ENCODE measurements at places on chromosomes 12 and 14.
A peak's percentile ranks its signal among the peaks of the same experiment; 100 is the strongest.

DNA sequence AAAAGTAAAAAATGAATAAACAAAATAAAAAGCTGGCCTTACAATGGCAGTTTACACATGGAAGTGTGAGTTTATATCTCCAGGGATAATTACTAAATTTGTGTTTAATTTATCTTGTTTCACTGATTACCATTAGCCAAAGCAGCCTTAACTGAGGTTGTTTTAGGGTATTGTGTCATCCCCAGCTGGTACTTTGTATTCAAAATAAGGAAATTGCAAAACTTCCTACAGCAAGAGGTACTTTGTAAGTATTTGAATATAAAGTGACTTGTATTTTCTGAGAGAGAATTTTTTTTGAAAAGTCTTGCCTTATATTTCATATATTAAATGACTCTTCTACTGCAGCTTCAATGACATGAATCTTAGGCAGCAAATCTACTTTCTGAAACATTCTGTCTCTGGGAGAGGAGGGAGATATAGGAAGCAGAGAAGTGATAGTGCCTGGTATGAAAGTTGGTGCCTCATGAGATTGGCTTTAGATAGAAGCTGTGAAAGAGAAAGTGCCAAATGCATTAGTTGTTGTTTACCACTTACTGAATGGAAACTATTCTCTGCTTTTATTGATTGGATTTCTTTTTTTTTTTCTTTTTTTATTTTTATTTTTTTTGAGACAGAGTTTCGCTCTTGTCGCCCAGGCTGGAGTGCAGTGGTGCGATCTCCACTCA lies 6.7 kb downstream of the FNTB start:
- DNase-seq = no peak

GRCh38 chr12:110256780-110257431 lies 24.1 kb upstream of the ATP2A2 start:
- no peak for DNase-seq

GRCh38 chr12:32120419-32120818 lies 13.8 kb downstream of the BICD1 start:
- no peak for DNase-seq

DNA sequence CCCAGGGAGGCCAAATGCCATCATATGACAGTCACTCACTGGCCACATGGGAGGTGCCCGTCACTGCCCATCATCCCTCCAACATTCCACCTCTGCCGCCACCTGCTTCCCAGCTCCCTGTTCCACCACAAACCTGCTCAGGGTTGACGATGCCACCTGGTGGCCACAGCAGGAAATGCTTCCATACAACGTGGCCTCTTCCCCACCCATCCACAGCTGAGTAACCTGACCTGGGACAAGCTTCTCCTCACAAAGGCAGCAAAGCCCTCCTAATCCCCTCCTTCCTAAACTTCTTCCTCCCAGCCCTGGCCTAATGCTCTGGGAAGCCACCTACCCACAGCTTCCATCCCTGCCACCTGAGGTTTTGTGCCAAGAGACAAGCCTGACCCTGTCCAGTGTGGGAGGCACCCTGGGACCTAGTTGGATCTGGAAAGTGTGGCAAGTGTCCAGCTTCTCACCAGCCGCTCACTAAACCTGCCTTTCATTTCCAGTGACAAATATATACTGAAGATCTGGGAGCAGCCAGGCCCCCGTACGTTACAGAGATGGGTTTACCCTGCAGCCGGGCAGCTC lies 4.3 kb downstream of the DEGS2 start:
- peak; percentile 28 for DNase-seq

GRCh38 chr12:98786653-98787052 lies 141.6 kb downstream of the APAF1 start:
- DNase-seq = no peak

DNA sequence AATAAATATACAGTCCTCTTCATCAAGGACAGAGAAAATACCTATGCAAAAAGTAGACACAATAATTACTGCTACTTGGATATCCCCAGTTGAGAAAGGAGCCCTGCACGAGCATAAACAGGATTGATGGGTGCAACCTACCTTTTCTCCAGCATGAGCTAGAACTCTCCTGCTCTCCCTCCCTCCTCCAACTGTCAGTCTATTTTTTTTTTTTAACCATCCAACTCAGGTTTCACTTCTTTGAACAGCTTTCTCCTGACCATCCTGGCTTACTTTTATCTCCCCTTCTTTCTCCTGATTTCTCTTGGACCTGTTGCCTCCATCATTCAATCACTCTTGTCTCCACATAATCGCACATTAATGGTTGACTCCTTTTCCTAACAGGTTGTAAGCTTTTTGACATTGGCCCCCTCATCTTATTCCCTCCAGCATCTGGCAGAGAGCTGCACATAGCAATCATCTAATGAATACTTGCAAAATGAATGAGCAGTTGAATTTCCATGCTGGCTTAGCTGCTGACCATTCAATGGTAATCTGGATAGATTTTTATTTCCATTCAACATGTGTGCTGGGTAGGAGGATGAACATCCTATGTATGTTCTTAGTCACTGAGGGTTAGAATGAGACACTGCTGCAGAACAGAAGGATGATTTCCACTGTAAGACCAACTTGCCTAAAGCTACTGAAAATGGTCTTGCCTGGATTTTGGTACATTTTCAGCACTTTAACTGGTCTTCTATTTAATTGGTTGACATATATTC lies 24.4 kb downstream of the MYBPC1 start:
- no peak for DNase-seq

- DNase-seq = no peak
Observed at GRCh38 chr12:645563-646071, 17.6 kb downstream of the NINJ2 start.

GRCh38 chr12:24561882-24562770 lies 386.8 kb downstream of the BCAT1 start:
- DNase-seq = peak; percentile 42

DNA sequence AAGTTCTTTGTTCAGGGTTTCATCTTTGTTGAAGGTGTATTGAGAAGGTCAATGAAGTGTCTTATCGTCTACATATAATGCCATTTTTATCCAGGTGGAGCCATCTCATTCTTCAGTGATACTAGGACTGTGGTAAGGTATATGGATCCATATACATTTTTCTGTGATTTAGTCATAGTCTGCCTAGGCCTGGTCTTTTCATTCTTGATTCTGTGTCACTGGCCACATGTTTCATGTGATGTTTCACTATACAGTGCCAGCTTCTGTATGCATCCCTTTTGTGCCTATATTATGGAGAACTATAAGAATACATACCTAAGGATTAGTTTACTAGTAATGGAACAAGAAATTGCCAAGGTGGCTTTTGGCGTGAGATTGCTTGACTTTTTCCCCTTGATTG lies 40.5 kb downstream of the VEZT start:
- DNase-seq = no peak

- DNase-seq = no peak
Observed at GRCh38 chr12:47314996-47315395, 235.2 kb upstream of the AMIGO2 start.

GRCh38 chr14:100683578-100683977 lies 43.1 kb upstream of the DLK1 start:
- no peak for DNase-seq

- no peak for DNase-seq
Observed at GRCh38 chr14:42508209-42508946, 901.7 kb downstream of the LRFN5 start.

- DNase-seq = no peak
Observed at GRCh38 chr12:6306599-6307220, 3.8 kb upstream of the PLEKHG6 start.

- no peak for DNase-seq
Observed at GRCh38 chr12:99549651-99550050, 97.9 kb upstream of the GARIN6 start.

DNA sequence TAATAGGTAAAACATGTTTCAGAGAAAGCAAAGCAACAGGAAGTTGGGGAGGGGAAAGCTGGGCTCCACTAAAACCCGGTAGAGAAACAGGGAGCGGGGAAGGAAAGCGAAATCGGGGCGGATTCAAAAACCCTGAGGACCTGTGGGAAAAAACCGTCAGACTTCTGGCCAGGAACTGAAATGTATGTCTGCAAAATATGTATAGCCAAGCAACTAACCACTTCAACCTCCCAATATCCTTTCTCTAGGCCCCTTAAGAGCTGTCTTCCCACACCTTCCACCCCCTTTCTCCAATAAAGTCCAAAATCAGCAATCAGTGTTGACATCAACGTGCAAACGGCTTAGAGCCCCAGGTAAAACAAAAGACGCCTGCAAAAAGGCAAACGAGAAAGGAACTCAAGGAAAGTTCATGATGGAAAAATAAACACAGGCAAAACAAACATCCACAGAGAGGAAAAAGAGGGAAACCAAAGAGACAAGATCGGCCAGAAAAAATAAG lies 32.8 kb downstream of the SIX1 start:
- no peak for DNase-seq

DNA sequence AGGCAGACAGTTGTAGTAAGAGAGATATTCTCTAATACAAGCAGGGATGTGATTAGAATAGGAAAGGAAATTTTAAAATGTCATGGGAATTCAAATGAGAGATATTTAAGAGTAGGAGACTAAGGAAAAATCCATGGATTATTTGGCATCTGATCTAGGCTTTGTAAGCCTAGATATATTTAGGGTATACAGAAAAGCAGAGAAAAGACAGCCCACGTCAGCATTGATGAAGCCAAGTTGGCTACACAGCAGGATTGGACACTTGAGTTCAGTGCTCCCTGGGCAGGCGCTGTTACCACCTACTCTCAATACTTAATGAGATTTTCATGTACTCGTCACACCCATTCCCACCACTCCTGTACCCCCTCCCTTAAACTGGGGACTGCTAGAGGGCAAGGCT lies 1.7 kb upstream of the KCNJ8 start:
- DNase-seq = no peak

DNA sequence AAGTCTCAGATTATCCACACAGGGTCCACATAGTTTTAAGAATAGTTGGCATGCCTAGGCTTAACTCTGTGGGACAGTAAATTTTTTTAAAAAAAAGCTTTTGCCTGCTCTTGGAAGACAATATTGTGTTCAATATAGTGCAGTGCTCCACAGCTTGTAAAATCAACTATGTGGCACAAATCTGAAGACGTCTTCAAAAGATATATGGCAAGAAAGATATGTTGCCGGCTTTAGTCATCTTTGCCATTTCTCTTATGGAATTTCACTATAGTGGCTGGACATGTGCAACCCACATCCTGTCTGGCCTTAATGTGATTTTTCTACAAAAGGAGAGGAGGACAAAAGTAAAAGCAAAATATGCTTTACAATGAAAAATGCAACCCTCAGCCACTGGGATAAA lies 90.5 kb downstream of the MGST1 start:
- no peak for DNase-seq

DNA sequence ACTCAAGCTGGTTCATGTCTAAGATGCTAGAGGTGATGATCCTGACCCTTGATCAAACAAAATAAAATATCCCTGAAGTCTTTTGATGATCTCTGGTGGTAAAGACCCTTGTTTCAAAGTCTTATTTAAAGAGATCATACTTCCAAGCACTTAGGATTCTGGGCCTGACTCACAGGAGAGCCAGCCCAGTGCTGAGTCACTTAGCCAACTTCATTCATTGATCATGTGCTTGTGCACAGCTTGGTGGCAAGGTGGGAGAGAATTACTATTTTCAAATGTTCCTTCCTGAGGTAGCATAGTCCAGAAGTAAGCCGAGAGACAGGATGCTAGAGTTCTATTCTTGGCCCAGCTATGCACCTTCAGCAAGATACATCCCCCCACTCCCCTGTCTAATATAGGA lies 40.6 kb downstream of the SCN8A start:
- no peak for DNase-seq

DNA sequence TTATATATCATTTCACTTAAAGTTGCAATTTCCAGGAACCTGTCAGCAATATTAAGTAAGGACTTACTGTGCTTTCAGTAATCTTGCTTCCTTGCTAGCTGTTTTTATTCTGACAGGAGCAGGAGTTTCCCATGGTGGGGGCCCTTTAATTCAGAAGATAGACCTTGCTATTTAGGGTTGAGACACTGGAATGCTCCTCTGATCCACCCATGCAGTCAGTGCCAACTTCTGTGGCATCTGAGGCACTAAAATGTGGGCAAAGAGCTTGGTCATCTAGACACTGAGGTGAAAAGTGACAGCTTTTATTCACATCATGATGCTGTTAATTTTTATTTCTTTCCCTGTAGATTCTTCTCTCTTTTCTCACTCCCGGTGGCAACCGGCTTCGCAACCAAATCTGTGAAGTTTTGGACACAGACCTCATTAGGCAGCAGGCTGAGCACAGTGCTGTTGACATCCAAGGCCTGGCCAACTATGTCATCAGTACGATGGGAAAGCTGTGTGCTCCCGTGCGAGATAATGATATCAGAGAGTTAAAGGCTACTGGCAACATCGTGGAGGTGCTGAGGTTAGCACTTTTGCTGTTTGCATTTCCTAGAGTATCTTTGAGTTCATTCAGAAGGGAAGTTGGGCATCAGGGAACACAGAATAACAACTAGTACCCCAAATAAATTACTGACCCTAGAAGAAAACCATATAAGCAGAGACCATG lies 18.8 kb downstream of the TCP11L2 start:
- DNase-seq = no peak

DNA sequence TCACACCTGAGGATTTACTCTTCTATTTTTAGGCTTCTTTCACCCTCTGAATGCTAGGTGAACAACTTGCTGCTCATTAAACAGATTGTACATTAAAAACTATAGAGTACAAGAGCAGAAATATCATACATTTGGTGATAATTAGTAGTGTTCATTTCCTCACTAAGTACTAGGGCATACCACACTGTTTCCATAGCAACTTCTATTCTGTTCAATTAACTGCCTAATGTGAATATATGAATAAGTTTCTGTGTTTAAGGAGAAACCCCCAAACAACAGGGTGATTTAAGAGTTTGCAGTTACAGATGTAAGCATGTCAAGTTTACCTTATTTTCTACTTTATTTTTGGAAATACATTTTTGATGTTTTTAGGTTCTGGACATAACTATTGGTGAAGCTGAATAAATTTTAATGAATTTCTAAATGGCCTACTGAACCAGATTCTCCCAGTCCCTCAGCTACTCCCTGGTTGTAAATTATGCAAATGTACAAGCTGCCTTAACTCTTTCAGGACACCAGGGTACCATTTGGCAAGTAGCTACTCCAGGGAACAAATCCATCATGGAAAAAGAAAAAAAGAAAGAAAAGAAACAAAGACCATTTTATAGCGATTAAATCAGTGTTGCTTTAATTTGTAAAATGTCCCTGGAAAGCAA lies 199.8 kb upstream of the NAV3 start:
- no peak for DNase-seq

GRCh38 chr12:30041096-30041495 lies 257.4 kb upstream of the TMTC1 start:
- DNase-seq = no peak

- DNase-seq = no peak
Observed at GRCh38 chr12:59651229-59651920, 55.5 kb downstream of the SLC16A7 start.

DNA sequence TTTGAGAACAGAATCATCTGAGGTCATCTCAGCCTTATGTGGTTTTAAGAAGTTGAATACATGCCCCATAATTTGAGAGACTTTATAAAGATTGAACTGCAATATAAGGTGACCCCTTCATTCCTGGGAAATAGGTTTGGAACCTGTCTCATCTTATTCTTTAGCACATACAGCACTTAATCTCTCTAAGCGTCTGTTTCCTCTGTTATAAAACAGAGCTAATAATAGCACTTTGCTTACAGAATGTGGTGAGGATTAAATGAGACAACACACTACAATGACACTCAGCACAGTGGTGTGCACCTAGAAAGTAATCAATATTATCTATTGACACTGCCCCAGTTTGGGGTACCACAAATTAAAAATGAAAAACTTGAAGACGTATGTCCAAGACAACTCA lies 102.1 kb downstream of the DUSP6 start:
- DNase-seq = no peak

Data from NCI-H345 (cell line).